Right renal cortex interstitium (tissue), 3 donors: ENCODE measurements at places on chromosomes 11 and 22. TPM values are rescaled to one million over a fixed set of nuclear protein-coding genes. Genes with fewer than 3 reads are reported as not detected.

SAA4 gene
- polyA plus RNA-seq = not detected

FGF19 gene
- polyA plus RNA-seq = 0.19 TPM

APOBEC3B gene
- 6.7 TPM for polyA plus RNA-seq

P2RX3 gene
- 0.76 TPM for polyA plus RNA-seq

F2 gene
- 0.35 TPM for polyA plus RNA-seq

OR6T1 gene
- polyA plus RNA-seq = not detected

FXYD2 gene
- polyA plus RNA-seq = 412 TPM

MYO7A gene
- polyA plus RNA-seq = 2.5 TPM

PRDM10 gene
- polyA plus RNA-seq = 8.8 TPM

PATE2 gene
- not detected for polyA plus RNA-seq

NOX4 gene
- polyA plus RNA-seq = 55.4 TPM

LIMK2 gene
- 49.4 TPM for polyA plus RNA-seq

SPINDOC gene
- polyA plus RNA-seq = 26.8 TPM

OR51S1 gene
- not detected for polyA plus RNA-seq

E2F8 gene
- polyA plus RNA-seq = 6.3 TPM
